Activated CD4-positive, alpha-beta T cell treated with anti-CD3 and anti-CD28 coated beads, Interleukin-2, Interleukin-4, amounts not matched to agents 100 ng/mL and 50 ng/mL, durations not matched to agents 16 hours and 8 hours (primary cell): ENCODE measurements at places on chromosomes 3 and 15.

- DNase-seq = no peak
Measured at GRCh38 chr15:91561371-91562100, 292.0 kb upstream of the SLCO3A1 start.

GRCh38 chr15:65985387-65985786, 116.1 kb downstream of the RAB11A start:
- no peak for DNase-seq

DNA sequence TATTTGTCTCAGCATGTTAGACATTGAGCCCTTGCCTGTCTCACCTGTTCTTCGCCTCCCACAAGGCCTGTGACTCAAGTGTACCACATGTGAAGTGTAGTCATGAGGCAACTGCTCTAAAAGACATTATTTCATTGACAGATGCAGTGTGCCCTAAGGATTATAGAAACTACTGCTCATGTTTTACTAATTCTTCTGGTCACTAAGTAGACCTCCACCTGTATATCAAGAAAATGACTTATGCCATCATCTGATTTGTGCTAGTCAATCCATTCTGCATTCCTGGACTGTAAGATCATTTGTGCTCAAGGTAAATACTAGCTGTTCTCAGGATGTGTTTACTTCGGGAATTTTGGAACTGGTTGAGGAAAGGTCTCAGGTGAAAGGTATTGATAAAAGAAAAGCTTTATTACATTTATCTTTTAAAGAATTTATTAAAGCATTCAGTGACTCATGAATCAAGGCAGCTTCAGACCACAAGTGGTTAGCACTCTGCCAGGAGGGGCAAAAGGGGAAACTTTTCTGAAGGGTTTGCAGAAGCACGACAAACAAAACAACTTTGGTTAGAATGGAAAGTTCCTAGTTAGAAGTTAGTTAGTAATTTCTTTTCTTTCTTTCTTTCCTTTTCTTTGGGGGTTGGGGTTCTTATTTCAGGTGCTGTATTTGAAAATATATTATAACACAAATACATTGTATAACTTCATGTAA, 465.3 kb upstream of the CBLB start:
- peak; percentile 82 for DNase-seq

- no peak for DNase-seq
Measured at GRCh38 chr3:173591401-173591800, 193.9 kb downstream of the NLGN1 start.

DNA sequence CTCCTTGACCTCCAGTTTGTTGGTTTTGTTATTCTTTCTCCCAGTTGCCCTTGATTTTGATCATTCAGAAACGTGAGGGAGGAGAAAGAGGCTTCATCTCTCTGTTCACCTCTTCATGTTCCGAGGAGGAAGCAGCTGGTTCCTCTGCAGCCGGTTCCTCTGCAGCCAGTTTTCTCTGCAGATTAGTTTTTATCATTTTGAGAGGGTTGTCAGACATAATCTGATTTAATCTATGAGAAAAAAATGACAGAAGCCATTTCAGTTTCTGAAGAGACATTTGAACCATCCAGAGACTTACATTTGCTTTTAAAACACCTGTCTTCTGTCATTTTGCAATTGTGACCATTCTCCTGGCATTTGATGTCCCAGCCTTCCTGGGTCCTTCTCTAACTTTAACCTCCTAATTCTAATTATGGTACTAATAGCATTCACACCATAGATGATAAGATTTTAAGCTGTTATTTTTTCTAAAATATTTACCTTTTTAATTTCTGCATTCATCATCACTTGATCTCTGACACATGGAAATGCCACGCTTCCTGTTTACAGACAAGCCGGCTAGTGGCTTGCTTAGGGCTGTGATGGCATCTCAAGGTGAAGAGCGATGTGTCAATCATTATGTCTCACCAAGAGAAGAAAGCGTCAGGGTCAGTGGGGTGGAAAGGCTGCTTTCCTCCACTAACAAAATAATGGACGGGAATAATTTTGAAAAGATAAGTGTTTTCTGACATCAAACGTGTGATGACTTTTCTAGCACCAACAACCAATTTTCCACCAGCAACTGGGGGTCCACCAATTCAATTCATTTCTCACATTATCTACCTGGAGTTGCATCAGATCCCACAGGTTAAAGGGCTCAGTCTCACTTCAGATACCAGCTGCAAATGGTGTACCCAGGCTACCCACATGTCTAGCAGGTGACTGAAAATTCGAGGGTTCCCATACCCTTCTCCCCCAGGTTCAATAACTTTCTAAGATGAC, 76.4 kb downstream of the CHRNA7 start:
- no peak for DNase-seq

DNA sequence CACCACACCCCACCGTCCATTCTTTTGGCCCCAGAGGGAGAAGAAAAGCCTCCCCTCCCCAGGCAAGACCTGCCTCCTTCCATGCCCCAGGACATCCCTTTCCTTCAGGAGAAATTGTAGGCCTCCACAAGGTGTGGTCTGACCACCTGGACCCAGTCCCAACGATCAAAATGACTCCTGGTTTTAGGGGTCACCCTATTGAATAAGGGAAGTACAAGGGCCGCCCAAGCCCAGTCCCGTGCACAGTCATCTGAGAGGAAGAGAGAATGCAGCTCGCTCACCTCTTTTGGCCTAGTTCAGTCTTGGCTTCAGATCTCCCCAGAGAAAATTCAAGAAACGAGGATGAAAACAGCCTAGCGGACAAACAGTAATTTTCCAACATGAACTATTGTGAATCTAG, 249.1 kb downstream of the UACA start:
- no peak for DNase-seq
